NCI-H2029 (cell line): ENCODE measurements at places on chromosomes 7 and 10.

GRCh38 chr7:101744588-101744987, 72.8 kb upstream of the CUX1 start:
- no peak for DNase-seq

DNA sequence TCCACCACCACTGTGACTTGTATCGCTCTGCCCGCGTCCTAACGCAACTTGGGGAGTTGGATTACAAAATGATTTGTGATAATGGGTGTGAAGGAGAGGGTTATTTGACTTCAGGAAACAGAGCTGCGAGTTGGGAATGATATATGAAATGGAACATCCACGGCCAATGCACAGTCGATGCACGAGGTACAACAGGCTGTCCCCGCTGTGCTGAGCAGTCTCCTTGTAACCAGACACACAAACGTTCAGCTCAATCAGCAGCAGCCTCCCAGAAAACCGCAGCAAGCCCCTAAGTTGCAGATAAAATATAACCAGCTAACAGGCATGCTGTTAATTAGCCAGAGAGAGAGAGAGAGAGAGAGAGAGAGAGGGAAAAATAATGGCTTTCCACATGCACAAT, 332.7 kb upstream of the MGMT start:
- DNase-seq, result no peak

DNA sequence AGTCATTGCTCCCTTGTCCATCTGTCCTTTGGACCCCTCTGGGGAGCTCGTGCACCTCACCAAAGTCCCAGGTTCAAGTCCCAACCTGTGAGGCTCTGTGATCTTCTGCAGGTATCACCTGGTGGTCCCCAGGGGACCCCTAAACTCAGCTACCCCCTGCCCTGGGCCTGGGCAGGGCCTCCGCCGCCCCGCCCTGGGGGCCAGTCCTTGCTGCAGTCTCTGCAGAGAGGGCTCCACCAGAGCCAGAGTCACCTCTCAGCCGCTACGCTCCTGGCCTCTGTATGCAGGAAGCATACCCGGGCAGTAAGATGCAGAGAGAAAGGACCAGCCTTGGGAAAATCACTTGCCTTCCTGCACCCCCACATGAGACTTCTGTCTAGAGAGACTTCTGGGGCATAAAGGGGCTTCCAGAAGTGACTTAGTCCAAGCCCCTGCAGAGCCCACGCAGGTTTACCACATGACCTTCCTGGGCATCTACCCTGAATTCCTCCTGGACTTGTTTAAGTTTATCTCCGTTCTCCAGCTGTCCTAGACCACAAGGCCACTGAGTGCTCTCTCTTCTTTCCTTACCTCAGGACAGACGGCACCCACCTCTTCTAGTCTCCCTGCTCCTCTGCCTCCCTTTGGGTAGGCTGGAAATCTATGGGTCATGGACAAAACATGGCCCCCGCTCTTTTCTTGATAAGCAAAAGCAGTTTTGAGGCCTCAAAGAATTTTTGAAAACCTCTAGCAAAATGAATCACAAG, 21.2 kb downstream of the CALML5 start:
- DNase-seq, result no peak

GRCh38 chr7:92282930-92283329, 37.2 kb downstream of the ANKIB1 start:
- DNase-seq, result no peak

- no peak for DNase-seq
These were observed 38.1 kb downstream of the MKI67 start for GRCh38 chr10:128087884-128088709.

DNA sequence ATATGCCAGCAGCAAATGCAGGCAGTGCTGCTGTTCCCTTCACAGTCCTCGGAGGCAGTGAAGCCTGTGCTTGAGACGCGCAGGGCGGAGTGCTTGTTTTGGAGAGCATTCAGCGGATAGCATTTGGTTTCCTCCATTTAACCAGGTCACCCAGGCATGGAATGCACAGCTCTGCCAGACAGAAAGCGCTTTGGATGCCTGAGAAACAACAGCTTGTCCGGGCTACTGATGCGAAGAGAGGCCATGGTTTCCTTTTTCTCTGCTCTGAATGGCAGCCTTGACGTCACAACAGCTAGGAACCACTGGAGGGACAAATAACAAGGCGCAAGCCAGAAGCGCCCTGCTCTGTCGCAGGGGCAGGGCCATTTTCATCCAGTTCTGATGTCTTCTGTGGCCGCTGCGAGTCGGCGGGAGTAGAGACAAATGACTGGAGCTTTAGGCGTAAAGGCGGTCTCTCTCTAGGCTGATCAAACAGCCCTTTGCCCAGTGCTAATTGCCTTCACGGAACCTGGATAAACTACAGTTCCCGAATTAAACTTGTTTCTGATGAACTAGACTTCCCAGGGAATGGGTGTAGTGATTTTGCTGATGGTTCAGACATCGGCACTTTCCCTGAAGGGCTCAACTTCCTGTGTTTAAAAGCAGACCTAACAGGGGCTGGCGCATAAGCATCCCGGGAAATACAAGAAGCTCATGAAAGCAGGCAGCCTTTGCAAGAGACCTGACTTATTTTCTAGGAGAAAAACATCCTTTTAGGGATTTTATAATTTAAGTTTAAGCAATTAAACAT, 187.6 kb upstream of the KLF14 start:
- DNase-seq, result peak; percentile 87

DNA sequence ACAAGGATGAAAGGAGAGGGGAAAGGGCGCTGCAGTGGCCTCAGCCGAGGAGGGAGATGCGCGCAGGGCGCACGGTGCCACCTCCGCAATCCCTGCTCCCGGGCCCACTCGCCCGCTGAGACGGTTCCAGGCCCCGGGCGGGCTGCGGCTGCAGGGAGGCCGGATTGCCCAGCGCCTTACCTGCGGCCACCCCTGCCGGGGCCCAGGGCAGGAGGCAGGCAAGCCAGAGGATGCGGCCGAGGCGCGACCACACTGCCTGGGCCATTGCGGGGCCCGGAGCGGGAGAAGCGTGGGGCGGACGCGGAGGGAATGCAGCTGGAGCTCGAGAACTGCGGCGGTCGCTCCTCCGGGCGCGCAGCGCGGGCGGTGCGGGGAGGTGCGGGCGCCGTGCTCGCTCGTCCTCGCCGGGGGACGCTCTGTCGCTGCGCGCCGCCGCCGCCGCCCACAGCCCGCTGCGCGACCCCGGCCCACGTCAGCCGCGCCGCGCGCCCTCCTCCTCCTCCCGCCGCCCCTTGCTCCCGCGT, at the start of gene TMEM130:
TSS of gene TMEM130 (minus strand) at position 418 of the 524 bp plus-strand sequence. CDS start at position 265, 153 bp downstream.
- no peak for DNase-seq

- DNase-seq, result no peak
These were observed 159.5 kb downstream of the RPS24 start for GRCh38 chr10:78193189-78193588.

- DNase-seq, result no peak
These were observed 2.1 kb downstream of the FAM170B start for GRCh38 chr10:49131507-49132361.

- DNase-seq, result no peak
These were observed 38.8 kb downstream of the GSDME start for GRCh38 chr7:24718431-24718831.

GRCh38 chr7:116859323-116859722, 3.1 kb upstream of the CAPZA2 start:
- peak; percentile 21 for DNase-seq

- DNase-seq, result no peak
These were observed 20.9 kb upstream of the NAMPT start for GRCh38 chr7:106305732-106306131.

- DNase-seq, result no peak
These were observed 96.3 kb downstream of the LRRTM3 start for GRCh38 chr10:67022099-67022498.

GRCh38 chr7:43119371-43120075, 7.1 kb downstream of the HECW1 start:
- no peak for DNase-seq

GRCh38 chr10:86803156-86803555, 46.7 kb downstream of the BMPR1A start:
- DNase-seq, result no peak

DNA sequence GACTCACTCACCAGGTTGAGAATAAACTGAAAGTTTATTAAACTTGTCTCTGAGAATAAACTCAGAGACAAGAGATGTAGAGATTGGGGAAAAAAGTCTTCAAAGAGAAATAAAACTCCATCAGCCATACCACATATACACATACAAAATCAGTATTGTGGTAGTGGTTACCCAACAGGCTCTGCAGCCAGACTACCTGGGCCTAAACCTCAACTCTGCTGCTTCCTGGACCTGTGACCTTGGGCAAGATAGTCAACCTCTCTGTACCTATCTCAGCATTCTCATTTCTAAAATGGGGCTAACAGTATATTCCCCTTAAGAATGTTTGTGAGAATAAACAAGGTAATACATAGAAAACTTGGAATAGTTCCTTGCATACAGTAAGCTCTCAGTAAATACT, 15.3 kb downstream of the TPK1 start:
- DNase-seq, result no peak

- no peak for DNase-seq
These were observed 621.0 kb upstream of the IGFBP3 start for GRCh38 chr7:46542076-46542475.

DNA sequence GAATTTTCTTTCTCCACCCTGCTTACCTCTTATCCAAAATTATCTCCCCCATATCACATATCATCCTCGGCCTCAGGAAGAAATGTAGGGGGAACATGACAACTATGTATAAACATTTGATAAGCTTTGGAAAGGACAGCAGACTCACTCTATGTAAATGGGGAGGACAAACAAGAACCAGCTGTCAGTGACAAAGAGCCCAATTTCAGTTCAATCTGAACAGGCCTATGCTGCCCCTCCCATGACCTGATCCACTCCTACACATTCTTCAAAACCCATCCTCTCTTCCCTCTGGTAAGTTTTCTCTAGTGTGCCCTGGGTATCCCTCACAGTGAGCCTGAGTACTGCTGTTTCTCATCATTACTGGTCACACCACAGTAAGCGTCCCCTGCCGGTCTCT, 20.8 kb downstream of the FZD9 start:
- DNase-seq, result no peak

- no peak for DNase-seq
These were observed 235.0 kb downstream of the CCDC7 start for GRCh38 chr10:32680803-32681557.

GRCh38 chr7:125670926-125671572, 741.4 kb upstream of the POT1 start:
- DNase-seq, result no peak

GRCh38 chr7:26861050-26861449, 3.3 kb downstream of the SKAP2 start:
- no peak for DNase-seq

- DNase-seq, result no peak
These were observed 559 bp upstream of the LRGUK start for GRCh38 chr7:134126596-134126965.

DNA sequence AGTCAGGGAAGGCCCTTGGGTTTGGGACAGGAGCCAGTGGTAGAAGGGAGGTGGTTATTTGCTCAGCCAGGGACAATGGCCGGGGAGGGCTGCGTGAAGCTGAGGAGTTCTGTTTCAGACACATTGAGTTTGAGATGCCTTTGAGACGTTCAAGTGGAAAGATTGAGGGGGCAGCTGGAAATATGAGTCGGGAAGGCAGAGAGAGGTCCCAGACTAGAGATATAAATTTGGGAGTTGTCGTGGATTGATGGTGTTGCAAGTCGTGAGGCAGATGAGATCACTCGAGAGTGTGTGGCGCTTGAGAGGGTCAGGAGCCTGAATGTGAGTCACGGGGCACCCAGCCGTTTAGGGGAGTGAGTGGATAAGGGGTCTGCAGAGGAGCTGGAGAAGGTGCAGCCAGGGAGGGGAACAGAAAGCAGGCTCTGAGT, 73.3 kb downstream of the ZMIZ1 start:
- DNase-seq, result peak; percentile 33

DNA sequence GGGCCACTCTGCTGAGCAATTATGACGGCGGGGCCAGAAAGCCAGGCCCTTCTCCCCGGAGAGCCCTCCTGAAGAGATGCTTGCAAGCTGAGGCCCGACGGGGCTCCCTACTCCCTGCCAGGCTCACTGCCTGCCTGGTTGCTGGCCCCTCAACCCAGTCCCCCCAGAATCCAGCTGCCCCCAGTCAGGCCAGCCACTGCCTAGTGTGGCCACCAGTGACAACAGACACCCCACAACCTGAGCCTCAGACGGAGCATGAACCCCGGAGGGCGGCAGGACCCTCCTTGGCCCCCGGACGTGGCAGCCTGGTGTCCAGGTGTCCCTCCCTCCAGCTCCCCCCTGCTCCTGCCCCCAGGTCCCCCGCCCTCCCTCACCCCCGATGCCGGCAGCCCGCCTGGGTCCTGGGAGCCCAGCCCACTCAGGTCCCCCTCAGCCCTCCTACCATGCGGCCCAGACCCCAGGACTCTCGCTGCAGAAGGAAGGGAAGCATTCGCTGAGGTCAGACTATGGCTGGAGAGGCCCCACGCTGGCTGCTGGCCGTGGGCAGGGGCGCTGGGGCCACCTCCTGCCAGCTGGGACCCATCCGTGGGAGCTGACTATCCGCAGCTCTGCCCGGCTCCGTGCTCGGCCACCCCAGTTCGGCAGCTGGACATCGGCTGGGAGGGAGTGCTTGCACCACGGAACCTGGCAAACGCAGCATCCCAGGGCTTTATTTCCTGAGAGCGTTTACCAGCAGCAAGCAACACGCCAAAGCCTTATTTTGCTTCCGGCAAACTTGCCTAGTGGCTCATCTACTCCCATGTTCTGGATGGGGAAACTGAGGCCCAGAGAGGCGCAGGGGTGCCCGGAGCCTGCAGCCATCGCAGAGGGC, 89.8 kb downstream of the UNCX start:
- no peak for DNase-seq

DNA sequence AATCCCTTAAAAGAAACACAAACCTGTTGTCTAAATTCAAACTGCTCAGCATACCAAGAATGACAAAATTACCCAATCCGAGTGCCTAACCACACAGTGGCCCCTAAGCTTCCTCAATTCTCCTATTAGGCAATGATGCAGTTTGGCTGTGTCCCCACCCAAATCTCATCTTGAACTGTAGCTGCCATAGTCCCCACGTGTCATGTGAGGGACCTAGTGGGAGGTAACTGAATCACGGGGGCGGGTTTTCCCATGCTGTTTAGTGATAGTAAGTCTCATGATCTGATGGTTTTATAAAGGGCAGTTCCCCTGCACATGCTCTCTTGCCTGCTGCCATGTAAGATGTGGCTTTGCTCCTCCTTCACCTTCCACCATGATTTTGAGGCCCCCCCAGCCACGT, 21.9 kb downstream of the PSAP start:
- no peak for DNase-seq

DNA sequence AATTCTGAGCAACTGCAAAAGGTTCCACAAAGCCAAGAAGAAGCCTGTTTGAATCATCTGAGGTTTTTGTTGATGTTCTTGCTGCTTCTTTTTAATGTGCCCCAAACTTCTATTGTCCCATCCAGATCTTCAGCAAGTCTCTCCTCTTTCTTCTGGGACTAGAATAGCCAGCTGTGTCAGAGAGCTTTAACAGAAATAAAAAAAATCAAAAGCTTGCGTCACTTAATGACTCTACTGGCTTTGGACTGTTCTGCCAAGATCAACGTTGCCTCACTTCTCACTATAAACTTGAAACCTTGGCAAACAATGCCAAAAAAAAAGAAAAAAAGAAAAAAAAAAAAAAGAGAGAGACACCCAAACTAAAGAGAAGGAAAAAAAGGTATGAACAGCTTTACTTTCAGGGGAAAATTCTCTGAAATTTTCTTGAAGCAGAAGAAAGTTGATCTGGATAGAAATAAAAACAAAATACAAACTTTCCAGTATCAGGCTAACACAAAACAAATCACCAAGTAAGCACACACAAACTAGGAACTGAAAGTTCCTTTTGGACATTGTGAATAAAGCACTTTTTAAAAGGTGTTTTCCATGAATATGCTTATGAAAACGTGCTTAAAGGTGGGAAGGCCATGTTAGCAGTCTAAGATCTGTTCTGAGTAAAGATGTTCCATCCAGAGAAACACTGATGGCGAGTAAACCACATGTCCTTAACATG, 14.8 kb downstream of the USP54 start:
- DNase-seq, result no peak
